ENCODE measurements at places on chromosomes 2 and 18.

DNA sequence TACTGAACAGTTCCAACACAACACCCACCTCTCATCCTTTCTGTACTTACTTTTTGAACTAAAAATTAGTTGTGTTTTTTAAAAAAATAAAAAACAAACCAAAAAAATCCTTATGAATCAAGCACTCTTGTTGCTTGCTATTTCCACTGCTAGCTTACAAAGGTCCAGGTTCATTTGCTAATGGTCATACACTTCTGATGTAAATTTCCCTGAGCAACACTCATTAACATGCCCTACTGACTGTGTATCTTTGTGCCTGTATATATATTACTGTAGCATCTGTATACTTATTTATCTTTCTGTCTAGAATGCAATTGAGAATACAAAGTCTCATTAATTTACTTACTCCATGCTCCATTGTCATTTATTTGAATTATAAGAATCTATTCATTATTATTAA, 30.3 kb upstream of the IKZF2 start:
- no peak for DNase-seq

GRCh38 chr2:208074610-208075356, 49.5 kb upstream of the PLEKHM3 start:
- DNase-seq = no peak

GRCh38 chr2:131146231-131146630, 41.1 kb downstream of the PLEKHB2 start:
- no peak for DNase-seq

GRCh38 chr18:52636536-52636935, 296.5 kb downstream of the DCC start:
- DNase-seq = no peak

DNA sequence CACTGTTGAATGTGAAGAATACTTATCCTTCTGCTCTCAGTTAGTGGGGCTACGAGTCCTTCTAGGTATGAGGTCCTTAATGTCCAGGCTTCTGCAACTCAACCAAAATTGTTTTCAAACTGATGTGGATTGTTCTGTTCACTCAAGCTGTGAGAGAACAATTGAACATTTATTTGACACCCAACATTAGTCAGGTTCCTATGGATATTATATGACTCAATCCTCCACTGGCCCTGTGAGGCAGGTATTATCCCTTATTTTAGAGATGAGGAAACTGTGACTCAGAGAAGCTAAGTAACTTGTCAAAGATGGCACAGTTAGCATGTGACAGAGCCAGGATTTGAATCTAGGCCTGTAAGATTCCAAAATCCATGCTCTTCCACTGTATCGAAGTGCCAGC, 1.2 kb upstream of the LYG2 start:
- DNase-seq = no peak

- DNase-seq = no peak
Measured at GRCh38 chr2:178202927-178203326, 8.6 kb downstream of the OSBPL6 start.

- DNase-seq = no peak
Measured at GRCh38 chr18:63689064-63689463, 13.7 kb upstream of the SERPINB11 start.

- no peak for DNase-seq
Measured at GRCh38 chr18:44626807-44627206, 53.9 kb upstream of the SETBP1 start.

DNA sequence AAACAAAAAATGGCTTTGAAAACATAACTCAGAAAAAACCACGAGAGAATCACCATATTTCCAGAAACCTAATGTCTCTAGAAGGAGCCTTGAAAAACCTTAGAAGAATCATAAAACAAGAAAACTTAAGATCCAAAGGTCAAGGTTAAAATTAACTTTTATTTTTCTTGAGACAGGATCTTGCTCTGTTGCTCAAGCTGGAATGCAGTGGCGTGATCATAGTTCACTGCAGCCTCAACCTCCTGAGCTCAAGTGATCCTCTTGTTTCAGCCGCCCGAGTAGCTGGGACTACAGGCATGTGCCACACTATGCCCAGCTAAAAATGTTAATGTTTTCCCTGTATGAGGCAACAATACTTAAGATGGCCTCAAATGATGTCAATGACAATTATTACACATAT, 254.2 kb upstream of the SESTD1 start:
- no peak for DNase-seq

DNA sequence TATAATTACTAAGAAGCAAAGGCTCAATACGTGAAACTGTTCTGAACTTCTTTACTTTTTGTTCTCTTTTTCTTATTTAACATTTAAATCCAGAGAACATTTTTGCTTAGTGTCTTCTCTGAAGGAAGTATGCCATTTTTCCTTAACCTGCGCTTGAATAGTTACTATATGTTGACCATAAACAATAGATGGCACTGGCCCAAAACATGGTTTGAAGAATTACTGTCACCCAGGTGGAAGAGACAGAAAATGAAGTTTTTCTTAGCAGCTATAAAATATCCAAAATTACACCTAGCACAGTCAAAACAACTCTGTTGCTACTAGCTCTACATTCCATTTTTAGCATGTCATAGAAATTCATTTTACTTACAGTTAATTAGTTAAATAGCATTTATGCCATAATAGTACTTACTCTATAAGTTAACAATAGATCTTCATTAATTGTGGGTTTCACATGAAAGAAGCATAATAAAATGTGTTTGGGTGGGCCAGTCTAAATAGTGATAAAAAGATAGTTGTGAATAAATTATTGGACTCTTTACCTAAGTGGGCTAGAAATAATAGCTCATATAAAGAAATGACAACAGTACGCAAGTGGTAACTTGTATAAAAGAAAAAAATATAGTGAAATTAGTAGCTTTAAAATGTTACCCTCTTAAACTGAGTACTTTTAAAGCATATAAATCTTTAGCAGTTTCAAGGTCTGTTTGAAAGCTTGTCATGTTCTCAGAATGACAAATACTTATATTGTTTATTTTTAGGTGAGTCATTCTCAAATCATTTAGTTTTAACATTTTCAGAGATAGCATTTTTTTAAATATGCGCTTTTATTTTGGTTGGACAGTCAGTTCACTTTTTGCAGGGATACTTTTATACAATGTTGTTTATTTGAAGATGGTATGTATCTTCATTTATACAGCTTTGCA, 3.7 kb downstream of the ETAA1 start:
- DNase-seq = no peak

GRCh38 chr2:216319771-216320170, 52.5 kb downstream of the MARCHF4 start:
- DNase-seq = no peak

- no peak for DNase-seq
Measured at GRCh38 chr2:71544919-71545571, 91.7 kb downstream of the DYSF start.

Measured in NCI-H1436 treated with DMSO at 0.1 percent for 48 hours (cell line).